Stimulated activated CD8-positive, alpha-beta memory T cell treated with anti-CD3 and anti-CD28 coated beads, Interleukin-12 subunit alpha, Interleukin-12 subunit beta, amount 100 ng/mL, for 4 hours (primary cell): ENCODE measurements at places on chromosomes 5 and 9.

GRCh38 chr9:76087976-76088375 is 197.5 kb downstream of the PCSK5 start:
- no peak for DNase-seq

DNA sequence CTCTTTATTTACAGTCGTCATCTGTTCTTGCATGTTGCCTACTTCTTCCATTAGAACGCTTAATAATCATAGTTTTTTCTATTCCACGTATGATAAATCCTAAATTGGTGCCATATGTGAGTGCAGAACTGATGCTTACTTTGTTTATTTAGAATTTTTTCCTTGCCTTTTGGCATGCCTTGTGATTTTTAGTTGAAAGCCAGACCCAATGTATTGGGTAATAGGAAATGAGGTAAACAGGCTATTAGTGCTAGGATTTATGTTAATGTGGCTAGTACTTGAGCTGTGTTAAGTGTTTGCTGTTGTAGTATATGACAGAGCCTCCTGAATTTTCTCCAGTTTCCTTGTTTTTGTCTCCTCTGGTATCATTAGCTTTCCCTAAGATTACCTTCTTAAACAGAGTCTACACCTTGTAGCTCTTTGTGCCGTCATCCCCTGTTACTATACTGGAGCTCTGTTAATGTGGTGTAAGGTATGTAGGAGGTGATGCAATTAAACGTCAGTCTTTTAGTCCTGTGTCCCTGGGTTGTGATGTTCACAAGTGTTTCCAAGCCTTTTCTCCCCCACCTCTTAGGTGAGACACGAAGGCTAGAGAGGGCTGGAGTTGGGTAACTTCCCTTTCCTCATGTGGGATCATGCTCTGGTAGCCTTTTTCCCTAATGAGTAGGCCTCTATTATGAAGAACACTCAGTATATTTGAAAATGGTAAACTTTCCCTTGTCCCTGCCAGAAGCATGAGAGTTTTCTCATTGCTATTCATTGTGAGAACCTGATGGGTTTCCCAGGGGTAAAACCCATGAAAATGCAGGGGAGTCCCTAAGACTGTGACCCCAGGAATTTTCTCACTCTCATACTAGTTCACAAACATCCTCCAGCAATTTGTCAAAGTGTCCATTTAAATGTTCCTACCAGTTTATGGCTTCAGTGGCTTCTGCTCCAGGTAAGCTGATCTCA is 21.2 kb downstream of the SPATA31D3 start:
- no peak for DNase-seq

GRCh38 chr5:55853041-55853670 is 2.0 kb downstream of the IL31RA start:
- no peak for DNase-seq

DNA sequence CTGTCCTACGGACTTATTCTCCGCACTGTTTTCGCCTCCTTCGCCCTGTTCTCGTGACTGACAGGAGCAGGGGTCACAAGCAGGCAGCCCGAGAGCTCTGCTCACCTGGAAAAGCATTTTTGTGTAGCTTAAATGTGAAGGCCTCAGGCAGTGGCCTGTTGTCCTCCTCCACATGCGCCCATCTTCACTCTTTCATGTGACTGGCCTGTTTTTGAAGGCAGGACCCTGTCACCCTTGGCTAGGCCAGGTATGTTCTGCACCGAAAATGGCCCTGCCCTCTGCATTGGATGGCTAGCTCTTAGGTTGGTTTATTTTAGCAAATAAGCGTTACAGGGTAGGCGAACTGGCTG is 614 bp upstream of the CPLANE1 start:
- DNase-seq: no peak

GRCh38 chr9:112241491-112241890 is 66.4 kb upstream of the SUSD1 start:
- no peak for DNase-seq

DNA sequence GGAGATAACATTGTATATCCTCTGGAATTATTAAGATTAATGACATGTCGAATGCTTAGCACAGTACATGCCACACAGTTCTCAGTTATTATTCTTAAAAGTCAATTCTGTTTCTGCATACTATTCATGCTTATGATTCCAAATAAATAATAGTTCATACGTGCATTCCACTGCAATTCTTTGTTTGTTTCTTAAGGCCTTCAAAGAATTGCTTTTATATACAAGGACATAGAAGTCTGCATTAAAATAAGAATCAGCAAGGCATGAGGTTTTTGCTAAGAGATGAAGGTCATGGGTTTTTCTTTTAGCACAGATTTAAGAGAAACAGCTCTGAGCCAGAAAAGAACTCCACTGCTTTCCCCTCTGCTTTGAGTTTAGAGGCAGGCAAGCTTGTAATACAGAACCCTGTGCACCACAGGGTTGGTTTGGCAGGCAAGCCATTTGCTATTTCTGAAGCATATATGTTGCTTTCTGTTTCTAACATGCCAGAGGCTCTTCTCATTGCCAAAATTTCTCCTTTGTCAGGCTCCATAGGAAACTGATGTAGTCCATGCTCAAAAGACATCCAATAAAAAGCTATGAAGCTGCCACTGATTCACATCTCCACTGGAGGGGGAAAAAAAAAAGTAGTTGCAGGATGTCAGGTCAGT is 420.6 kb upstream of the TYRP1 start:
- no peak for DNase-seq

DNA sequence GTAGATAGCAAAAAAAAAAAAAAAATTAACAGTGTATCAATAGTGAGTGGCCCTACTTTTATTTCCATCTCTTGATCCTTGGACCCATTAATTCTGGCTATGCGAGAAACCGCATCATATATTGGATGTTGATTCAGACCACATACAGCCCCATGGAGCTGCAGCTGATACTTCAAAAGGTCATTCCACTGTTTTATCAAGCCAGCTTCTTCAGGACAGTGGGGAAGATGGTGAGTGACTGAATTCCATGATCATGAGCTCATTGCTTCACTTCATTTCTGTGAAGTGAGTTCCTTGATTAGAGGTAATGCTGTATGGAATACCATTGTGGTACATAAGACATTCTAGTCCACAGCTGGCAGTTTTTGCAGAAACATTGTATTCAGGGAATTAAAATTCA is 222.9 kb upstream of the MEF2C start:
- no peak for DNase-seq

- no peak for DNase-seq
These were observed 480 bp upstream of the TXNDC8 start for GRCh38 chr9:110338143-110338542.

DNA sequence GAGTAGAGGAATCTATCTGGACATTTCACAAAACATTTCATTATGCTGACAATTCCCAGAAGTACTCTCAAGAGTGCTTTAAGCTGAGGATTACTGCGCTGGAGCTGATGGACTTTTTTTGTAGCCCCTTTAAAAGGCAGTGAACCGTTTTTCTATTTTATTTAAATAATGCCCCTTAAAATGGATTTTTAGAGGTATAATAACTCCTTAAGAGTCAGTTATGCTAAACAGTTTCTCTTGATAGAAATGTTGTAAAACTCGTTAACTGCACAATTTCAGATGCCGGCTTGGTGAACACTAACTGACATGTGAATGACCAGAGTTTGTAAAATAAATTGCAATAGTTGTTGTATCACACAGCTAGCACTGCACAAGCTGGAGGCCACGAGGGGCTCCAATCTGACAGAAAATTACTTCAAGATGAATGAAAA is 174.0 kb downstream of the NR2F1-AS1 start:
- DNase-seq: no peak

DNA sequence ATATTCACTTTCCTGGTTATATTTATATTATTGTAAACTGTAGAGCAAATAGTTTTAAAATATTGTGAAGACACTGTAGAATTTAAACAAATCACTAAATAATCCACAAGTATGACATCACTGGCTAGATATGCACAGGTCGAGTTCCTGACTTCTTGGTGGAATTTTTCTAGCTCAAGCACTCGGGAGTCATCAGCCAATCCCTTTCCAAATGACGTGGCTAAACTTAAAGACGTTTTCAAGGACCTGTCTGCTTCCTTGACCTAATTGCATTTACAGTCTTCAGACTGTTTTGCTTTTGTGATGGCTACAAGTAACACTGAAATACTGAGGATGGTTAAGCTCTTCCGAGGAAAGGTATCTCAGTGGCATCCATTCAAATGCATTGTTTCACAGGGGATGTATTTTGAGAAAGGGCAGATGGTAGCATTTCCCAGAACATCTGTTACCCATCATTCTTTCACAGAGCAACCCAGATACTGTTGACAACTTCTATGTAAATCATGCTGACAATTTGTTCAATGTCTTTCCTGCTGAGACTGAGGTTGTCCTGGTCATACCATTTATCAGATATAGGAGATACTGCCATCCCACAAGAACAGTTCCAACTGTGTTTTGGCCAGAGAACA is 262.8 kb downstream of the CDH10 start:
- no peak for DNase-seq

- DNase-seq: no peak
These were observed 16.7 kb upstream of the GPBP1 start for GRCh38 chr5:57157131-57157530.

GRCh38 chr5:166936351-166936750 is 1355.1 kb upstream of the WWC1 start:
- no peak for DNase-seq

DNA sequence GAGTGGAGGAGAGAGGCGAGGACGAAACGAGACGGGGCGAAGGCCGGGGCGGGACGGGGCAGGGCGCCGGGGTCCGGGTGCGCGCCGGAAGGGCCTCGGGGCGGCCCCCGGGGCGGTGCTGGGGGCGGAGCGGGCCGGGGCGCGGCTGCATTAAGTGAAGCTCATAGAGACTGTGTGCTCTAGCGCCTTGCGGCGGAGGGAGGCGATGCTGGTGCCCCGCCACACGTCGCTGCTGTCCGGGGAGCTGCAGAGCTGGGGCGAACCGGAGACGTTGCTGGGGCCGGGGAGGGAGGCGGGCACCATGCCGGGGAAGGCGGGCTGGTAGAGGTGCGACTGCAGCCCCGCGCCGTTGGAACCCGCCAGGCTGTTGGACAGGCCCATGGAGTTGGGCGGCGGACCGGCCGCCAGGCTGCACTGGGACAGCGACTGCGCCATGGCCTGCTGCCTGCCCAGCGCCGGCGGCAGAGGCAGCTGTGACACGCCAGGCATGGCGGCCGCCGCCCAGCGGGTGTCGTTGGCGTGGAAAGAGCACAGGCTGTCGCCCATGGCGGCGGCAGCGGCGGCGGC is 8.3 kb downstream of the OTP start:
- no peak for DNase-seq

- DNase-seq: no peak
These were observed 60.9 kb downstream of the TLE4 start for GRCh38 chr9:79632705-79633104.

GRCh38 chr5:103744159-103744558 is 181.6 kb upstream of the NUDT12 start:
- no peak for DNase-seq

GRCh38 chr5:75460942-75461610 is 50.4 kb downstream of the CERT1 start:
- no peak for DNase-seq

DNA sequence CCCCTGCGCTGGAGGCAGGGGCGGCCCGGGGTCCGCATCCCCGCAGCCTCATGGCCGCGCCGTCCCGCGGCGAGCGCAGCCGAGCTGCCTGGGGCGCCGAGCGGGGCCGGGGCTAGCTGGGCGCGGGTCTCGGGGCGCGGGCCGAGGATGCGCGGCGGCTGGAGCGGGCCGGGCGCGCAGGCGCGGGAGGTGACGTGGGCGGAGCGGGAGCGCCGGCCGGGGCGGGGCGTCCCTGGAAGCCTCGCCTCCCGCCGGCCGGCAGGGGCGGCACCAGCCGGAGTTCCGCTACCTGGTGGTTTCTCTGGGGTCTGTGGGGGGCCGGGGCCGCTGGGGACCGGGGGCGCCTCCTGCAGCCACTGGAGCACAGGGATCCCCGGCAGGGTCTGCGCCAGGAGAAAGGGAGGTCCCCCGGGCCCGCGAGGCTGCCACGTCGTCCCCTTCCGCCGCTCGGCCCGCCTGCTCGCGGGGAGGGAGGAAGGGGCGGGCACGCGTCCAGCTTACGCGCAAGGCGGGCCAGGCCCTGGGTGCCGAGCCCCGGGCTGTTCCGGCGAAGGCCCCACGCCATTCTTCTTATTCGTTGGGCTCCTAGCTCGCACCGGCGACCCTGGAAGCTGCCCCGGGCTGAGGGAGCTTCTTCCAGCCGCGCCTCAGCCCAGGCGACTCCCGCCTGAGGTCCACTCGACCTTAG is at the start of gene LPCAT1:
LPCAT1 (minus strand) TSS at position 168 of the 688 bp plus-strand sequence; CDS start at position 52, 116 bp downstream.
- DNase-seq: peak; percentile 68

- no peak for DNase-seq
These were observed 885 bp downstream of the MPDZ start for GRCh38 chr9:13278368-13279246.

DNA sequence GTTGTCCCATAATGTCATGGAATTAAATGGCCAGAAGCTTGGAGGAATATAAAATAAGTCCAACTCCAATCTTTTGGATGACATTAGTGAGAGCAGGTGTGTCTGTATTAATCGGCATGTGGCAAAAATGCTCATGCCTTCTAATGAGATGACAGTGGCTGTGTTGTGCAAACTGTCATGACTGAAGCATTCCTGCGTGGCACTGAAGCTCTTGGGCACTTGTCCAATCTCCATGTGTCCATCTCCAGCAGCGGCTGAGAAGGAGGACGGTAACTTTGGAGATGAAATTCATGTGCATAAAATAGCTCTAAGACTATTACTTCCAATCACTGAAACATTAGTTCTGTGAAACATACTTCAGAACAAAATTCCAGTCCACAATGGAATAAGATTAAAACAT is 697.5 kb upstream of the GRAMD2B start:
- no peak for DNase-seq

DNA sequence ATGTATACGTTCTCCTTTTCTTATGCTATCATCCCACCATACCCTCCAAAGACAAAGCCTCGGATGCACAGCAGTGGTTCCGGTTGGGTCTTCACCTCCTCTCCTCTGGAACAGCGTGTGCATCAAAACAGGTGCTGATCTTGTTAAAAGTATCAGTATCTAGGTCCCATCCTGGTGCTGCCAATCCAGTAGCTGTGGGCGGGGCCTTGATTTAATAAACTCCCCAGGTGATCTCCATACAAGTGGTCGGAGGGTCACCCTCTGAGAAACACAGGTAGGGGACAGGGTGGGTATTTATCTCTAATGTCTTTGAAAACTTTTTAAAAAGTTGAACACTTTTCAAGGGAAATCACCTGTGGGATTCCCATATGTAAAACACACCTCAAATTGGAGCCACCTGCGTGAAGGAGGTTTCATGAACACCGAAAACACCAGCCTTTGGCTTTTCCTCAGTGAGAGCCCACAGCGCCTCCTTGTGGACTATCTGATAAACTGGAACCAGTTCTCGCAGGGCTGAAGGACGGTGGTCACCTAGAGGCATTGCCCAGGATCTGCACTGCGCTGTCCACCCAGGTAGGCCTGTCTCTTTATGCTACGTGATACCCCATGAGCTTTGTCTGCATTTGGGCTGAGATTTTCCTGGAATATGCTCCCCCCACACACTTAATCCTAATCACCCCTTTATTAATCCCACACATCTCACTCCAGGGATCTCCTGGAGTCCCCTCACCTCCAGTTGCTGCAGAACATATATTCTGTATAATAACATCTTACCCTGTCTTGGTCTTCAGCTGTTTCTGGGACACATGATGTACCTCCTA is 80.5 kb upstream of the EPB41L4B start:
- DNase-seq: no peak

GRCh38 chr5:54443270-54443669 is 12.2 kb upstream of the HSPB3 start:
- no peak for DNase-seq
